Pons (tissue), 1 donor: ENCODE measurements at places on chromosomes 2 and 18.

DNA sequence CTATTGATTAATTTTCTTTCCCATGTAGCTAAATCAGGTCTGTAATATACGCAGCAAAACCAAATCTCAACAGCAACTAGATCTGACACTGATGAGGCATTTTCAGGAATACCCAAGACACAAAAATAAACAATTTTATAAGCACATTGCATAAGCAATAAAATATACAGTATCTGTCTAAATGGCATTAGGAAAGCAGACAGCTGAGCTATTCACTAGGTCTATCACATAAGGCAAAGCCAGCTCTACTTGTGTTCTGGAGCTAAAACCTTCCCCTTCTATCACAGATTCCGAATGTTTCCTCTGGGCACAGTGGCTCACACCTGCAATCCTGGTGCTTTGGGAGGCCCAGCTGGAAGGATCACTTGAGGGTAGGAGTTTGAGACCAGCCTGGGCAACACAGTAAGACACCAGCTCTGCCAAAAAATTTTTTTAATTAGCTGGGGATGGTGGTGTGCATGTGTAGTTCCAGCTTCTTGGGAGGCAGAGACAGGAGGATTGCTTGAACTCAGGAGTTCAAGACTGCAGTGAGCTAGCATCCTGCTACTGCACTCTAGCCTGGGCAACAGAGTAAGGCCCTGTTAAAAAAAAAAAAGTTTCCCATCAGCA, 21.1 kb downstream of the PTPN2 start:
- DNase-seq = no peak

DNA sequence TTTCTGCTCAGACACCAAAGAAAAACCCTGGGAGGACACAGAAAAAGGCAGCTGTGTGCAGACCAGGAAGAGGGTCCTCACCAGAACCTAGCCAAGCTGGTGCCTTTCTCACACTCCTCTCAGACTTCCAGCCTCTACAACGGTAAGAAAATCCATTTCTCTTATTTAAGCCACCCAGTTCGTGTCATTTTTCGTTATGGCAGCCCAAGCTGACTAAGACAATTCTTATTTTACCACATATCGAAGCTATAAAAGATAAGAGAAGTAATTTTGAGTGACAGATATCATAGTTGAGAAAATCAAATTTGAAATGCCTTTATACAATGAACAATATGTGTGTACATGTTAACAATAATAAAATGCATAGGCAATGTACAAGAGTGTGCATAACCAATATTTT, 219.5 kb downstream of the CBLN2 start:
- DNase-seq = no peak

- DNase-seq = no peak
Measured at GRCh38 chr2:23871206-23871605, 55.7 kb downstream of the ATAD2B start.

GRCh38 chr2:9278439-9278838, 71.8 kb downstream of the ASAP2 start:
- no peak for DNase-seq

- no peak for DNase-seq
Measured at GRCh38 chr2:25905126-25905525, 26.8 kb upstream of the ASXL2 start.

DNA sequence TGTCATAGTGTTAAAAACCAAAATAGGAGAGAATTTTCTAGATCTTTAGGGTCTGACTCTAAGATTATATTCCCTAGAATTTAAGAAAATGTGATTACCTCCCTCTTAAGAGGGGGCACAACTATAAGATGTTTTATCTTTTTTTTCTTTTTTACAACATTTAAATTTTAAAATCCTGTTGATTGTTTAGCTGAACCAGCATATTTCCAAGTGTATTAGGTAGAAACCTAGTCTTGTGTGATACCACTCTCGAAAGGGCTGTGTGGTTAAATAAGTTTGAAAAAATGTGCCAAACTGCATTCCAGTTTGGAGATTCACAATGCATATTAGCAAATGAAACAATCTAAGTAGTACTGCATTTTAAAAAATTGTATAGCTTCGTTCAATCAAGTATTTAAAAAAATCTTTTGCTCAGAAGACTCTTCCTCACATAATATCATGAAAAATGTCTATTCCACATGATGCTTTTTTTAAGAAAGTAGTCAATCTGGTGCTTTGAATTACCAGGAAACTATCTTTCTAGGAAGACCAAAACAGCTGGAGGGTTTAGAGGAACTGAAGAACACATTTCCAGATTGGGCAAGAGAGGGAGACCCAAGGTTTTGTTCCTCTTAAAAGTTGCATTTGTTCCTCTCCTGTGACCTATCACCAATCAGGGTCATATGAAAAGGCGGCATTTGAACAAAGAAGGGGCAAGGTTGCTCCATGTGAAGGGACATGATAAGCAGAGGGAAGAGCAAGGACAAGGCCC, 98.8 kb downstream of the DPP4 start:
- DNase-seq = peak; percentile 30

- DNase-seq = no peak
Measured at GRCh38 chr2:179562330-179562885, 297.8 kb upstream of the SESTD1 start.

DNA sequence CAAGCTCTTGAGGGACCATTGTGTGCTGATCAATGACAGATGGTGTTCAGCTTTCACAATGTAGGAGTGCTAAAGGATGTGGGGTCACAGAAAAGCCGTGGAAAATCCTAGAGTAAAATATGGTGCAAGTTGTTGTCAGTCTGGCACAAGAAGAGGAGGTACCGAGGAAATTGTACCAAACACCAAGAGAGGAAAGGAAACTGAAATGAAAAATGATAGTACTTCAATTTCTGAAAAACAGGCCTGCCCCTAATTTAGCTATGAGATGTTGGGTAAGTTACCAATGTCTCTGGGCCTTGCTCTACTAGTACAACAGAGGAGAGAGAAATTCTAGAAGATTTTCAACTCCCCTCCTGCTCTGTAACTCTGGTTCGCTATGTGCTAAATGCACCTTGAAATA, 78.8 kb upstream of the PELI1 start:
- DNase-seq = no peak

DNA sequence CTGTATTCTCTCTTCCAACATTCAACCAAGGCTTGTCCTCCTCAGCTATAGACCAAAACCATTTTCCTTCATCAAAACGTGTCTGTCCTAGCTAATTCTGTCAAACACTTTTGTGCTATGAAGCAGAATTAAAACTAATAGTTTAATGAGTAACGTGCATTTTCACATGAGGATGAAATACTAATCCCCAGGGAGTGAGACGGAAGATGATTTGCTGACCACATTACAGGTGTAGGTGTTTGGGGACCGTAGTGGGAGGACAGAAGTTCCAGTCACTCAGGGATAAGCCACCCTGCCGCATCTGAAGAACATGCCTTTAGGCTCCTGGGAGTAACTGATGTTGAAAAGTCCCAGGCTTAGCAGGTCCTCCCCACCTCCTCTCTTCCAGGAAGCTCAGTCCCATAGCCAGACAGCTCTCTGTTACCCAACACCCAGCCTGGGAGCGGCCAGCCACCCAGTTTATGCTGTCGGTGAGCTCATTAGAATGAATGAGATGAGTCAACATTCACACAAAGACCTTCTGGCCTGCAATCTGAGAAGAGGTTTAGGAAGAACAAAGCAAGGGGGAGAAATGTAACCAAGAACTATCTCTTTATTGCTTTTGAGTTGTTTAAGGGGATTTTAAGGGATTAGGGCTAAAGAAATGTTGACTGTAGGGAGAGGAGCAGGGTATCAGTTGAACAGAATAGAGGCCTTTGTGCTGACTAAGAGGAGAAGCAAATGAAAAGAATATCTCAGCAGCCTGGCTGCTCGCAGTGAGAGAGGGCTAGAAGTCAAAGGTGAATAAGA, 122.5 kb downstream of the FOXI3 start:
- no peak for DNase-seq

DNA sequence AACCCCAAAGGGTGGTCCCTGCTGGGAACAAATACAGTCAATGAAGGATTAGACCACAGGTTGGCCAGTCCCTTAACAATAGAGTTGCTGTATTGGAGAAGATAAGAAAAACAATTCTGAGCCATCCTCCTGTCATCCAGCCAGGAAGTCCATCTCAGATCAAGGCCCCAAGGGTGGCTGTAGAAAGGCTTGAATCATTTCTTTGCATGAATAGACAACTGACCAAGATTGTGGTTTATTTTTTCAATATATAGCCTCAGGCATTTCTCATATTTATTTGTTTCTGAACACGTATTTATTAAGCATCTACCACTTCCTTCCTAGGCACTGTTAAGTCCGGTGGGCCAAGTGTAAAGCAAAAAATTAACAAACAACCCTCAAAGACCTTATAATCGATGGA, 274.4 kb upstream of the SLC14A2 start:
- DNase-seq = no peak

DNA sequence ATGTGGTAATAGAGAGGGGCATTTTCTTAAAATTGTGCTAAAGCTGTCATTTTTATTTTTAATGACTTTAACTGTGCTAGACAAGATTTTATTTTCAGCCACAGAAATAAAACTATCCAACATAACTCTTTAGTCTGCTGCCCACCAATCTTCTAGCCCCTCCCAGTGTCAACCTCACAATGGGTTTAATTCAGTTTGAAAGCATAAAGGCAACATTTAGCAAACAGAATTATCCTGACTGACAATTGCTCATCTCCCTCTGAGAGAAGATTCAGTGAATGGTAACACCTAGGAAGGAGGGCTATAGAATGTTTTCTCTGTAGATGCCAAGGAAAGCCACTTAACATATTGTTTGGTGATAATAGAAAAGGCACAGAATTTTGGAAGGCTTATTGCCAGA, 5.2 kb downstream of the ERMN start:
- DNase-seq = peak; percentile 95

DNA sequence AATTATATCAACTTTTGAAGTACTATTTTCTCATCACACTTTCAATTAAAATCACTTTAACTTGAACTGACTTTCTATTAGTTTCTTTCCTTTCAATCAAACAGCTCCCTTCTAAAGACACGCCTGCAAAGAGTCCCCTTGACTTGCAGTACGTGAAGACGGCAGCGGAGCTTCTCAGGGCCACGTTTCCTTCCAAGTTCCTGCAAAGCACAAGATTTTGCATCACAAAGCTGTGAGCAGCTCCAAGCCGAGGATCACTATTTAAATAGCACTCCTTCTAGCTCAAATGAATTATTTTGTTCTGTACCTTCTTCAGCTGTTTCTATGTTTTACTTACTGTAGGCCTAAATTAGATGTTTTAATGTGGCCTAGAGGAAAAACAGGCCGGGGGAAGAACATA, 30.8 kb downstream of the SH3YL1 start:
- DNase-seq = no peak

DNA sequence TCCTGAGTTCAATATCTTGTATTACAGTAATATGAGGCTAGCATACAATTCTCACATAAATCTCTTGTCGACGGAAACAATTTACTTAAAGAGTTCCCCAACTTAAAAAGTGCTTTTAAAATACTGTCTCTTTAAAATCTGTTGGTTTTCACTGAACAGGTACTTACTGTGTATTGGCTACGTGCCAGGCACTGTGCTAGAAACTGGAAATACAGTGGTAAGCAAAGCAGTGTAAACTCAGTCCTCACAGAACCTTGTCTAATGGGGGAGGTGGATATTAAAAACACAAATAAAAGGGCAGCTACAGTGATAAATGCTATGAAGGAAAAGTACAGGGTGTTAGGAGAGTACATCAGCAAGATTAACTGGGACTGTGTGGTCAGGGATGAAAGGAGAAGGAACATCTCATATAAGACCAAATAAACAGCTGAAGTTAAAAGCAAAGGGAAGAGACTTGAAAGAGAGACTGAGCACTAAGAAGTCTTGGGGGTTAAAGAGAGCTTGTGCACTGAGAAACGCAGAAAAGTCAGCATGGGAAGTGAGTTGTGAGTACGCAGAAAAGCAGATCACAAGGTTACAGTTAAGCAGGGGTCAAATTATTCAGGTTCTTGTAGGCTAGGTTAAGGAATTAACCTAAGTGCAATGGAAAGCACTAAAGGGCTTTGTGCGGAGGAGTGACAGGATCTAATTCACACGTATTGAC, 52.5 kb downstream of the USP40 start:
- DNase-seq = no peak

- no peak for DNase-seq
Measured at GRCh38 chr2:176755537-176756135, 457.0 kb upstream of the HNRNPA3 start.

- no peak for DNase-seq
Measured at GRCh38 chr2:171316755-171317337, 116.9 kb downstream of the METTL8 start.

DNA sequence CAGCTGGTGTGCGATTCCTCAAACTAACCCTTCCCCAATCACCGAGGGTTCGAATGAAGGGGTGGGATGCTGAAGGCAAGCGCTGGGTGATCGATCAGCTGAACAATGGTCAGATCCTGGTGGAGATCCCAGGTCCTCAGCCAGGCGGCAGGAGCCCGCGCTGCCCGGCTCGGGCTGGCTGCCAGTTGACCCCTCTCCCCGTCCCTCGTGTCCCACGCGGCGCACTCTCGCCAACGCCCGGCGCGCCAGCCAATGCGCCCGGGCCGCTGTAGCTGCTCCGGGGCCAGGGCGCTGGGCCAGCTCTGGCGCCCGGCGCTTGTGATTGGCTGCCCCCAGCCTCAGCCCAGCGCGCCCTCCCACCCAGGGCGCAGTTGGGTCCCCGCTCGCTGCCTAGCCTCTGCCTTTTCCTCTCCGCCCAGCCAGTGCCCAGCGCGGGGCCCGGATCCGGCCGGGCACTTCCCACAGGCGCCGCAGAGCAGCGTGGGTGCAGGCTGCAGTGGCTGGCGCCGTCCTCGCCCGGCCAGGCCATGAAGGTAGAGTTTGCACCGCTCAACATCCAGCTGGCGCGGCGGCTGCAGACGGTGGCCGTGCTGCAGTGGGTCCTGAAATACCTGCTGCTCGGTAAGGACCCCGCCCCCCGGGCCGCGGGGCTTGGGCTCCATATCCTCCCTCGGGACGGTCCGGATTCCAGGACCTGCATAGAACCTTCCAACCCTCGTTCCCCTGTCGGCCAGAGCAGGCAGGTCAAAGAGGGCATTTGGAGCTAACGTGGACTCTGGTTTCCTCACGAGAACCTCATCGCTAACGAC, at the start of gene MOGAT1:
Gene MOGAT1 (plus strand): TSS at position 400 of the 809 bp plus-strand sequence. CDS start 128 bp downstream, at position 528.
- DNase-seq = no peak

- DNase-seq = no peak
Measured at GRCh38 chr18:22346953-22347605, 70.6 kb downstream of the CTAGE1 start.

DNA sequence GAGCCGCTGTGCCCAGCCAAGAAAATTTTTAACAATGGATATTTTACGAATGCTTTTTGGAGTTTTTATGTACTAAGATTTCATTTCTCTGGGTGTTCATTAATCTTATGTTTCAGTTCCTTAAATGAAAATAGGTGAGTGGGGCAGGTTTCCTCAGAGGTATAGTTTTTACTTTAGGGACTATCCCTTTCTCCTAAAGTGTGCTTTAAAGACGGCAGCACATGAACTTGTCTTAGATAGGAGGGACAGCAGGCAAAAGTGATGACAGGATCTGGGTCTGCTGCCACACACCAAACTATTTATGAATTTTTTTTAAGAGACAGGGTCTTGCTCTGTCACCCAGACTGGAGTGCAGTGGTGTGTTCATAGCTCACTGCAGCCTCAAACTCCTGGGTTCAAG, 8.0 kb upstream of the REL start:
- DNase-seq = no peak

- DNase-seq = no peak
Measured at GRCh38 chr18:27778441-27778840, 398.5 kb downstream of the CDH2 start.

GRCh38 chr18:12858991-12859390, 25.0 kb downstream of the PTPN2 start:
- DNase-seq = no peak
